ENCODE measurements at places on chromosomes 11 and 22.

DNA sequence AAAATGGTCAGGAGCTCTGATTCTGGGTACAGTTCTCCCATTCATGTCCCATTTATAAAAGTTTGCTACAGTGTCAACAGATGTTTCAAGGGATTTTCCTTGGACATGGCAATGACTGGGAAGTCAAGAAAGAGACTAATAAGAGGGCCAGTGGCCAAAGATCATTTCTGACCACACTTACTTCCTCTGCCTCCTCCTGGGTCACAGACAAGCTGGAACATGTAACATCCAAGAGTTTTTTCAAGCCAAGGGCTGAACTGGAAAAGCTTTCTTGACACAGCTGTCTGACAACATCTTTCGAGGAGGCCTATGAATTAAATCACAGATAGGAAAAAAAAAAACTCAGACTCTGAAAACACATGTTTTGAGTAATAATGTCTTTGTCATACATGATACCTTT is 8.7 kb downstream of the COMMD9 start:
- no peak for DNase-seq

- no peak for DNase-seq
These were observed 2.4 kb downstream of the LARGE1 start for GRCh38 chr22:33917744-33918406.

GRCh38 chr11:2366733-2367132 is 10.4 kb upstream of the CD81 start:
- DNase-seq: no peak

GRCh38 chr11:31932879-31933278 is 121.8 kb upstream of the PAX6 start:
- DNase-seq: no peak

DNA sequence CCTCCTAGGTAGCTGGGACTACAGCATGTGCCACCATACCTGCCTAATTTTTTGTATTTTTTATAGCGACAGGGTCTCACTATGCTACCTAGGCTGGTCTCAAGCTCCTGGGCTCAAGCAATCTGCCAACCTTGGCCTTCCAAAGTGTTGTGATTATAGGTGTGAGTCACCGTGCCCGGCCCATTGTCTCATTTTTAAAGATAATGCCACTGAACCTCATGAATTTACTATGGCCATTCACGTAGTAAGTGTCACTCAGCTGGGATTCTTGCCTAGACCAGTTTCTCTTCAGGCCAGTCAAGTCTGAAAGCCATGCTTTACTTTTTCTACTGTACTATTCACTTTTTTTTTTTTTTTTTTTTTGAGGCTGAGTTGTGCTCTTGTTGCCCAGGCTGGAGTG is 22.4 kb downstream of the DEPDC5 start:
- no peak for DNase-seq

- DNase-seq: no peak
These were observed 132.1 kb upstream of the BLID start for GRCh38 chr11:122248131-122248530.

GRCh38 chr11:2748814-2749554 is 49.2 kb upstream of the KCNQ1OT1 start:
- DNase-seq: no peak

DNA sequence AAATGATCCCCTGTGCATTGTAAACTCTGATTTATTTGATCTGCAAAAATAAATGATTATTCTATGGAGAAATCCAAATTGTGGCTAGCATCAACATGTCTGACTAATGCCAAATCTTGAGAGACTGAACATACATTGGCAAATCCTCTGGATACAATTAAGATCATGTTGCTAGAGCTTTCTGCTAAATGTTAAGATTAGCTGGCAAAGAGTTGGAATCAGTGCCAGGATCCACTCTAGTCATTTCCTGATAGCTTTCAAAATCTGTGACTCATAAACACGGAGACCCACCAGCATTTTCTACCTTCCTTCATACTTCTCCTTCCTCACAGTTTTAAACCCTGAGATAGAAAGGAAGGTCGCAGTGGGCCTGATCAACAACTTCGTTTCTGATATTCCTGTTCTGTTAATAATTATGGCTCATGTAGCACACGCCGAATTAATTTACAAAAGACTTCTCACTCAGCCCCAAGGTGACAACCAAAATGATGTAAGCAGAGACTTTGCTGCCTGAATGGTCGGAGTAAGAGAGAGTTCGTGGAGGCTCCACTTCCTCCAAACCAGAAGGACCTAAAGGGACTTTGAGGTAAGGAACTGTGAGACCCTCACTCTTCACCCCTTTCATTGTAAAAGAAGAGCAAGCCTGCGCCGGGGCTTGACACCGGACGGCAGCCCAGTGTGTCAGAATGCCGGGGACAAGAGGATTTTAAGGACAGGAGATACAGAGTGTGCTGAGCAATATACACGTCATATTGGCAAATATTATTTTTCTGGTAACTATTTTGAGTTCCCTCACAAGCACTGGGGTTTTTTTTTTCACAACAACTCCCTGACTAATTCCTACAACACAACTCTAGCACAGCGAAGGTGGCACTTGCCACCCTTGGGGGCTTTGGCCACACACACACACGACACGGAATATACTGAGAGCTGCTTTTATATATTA is 42.0 kb downstream of the SERPINH1 start:
- no peak for DNase-seq

- no peak for DNase-seq
These were observed 77.1 kb upstream of the EIF3D start for GRCh38 chr22:36606114-36606513.

DNA sequence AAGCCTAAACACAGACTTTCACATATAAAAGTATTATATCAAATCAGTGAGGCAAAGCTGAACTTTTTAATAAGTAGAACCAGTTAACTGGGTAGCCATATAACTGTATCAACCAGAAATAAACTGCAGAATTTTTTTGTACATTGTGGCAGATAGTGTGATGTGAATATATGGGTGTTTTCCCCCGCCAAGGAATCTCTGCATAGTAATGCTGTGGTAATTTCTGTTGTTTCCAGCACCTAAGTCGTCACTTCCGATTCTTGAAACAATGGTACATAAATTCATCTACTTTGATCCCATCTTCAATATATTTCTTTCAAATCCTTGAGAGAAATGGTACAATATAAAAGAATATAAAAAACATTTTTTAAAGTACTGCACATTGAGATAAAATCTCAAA is 39.6 kb downstream of the NARS2 start:
- DNase-seq: no peak

DNA sequence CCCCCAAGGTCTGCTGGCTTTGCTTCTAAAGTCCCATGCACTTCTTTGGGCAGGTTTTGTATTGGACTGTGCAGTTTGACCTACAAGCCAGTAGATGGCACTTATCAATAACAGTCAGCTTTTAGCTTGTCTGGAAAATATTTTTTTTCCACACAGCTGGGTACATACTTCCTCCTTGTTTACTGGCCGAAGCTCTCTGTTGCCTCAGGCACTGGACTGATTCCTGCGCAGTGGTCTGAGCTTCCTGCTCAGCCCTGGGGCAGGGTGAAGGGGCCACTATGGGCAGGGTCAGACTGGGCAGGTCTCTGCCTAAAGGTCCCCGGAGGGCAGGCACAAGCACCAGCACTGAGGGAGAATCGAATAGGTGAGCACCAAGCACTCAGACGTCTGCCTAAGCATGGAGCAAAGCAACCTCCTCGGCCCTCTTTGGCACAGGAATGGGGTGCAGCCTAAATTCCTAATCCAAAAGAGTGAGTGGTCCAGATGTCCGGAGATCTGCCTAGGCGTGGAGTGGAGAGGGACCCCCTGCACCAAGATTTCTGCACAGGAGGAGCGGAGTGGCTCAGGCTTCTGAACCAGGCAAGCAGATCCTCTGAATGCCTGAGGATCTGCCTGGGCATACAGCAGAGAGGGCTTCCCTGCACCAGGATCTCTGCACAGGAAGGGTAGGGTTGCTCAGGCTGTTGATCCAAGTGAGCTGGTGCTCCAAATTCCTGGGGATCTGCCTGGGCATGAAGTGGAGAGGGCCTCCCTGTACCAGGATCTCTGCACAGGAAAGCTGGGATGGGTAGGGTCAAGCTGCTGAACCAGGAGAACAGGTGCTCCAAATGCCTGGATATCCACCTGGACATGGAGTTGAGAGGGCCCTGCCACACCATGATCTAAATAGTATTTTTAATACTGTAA is 105.9 kb upstream of the C11orf58 start:
- DNase-seq: no peak

DNA sequence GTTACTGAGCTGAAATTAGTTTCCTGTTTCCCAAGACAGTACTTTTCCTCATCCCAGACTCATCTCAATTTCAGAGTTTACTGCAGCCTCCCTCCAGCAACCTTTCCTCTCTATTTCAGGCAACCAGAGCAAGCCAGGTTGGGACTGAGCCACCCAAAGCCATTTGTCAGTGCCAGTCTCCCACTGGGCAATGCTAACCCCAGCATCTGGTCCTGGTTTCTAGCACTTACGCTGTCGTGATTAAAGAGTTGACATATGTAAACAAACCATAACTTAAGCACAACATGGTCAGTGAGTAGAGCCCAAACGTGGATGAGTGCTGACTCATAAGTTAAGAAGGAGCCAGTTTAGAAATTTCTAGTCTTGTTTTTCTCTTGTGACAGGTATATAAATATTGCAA is 119.6 kb upstream of the BLID start:
- no peak for DNase-seq

- DNase-seq: no peak
These were observed 2.1 kb upstream of the LMO1 start for GRCh38 chr11:8265681-8266241.

GRCh38 chr11:124753624-124754023 is 1.6 kb upstream of the VSIG2 start:
- no peak for DNase-seq

DNA sequence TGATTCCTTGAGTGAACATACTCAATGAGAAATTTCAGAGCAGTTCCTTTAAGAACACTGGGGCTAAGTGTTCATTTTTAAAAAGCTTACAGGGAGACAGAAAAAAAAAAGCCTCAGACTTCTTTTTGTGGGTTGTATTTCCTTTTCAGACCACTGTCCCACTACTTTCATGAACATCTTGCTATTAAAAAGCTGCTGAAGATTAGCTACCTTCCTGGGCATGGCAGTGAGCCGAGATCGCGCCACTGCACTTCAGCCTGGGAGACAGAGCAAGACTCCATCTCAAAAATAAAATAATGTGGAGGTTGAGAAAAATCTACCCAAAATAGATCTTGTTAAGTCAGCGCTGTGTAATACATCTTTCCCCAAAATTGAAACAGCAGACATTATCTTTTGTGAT is 10.8 kb downstream of the TRAF6 start:
- DNase-seq: no peak

DNA sequence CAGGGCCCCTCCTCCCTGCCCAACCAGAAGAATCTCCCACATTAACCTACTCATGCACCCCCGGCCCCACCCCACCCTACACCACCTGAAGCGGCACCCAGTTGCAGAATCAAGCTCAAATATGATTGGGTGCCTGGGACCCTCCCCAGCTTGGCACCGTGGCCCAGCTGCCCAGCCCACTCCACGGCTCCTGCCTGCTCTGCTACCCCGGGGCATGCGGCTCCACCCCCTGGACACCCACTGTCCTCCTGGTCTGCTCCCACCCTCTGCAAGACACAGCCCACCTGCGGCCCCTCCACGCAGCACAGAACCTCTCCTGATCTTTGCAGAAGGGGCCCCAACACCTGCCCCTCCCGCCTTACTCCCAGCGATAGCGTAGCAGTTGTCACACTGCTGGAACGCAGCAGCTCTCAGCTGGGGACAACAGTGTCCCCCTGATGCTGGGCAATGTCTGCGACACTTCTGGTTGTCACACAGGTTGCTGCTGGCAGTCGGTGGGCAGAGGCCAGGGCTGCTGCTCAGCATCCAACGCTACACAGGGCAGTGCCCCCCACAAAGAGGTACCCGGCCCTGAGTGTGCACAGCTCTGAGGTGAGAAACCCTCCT is 32.0 kb upstream of the TESMIN start:
- DNase-seq: no peak

DNA sequence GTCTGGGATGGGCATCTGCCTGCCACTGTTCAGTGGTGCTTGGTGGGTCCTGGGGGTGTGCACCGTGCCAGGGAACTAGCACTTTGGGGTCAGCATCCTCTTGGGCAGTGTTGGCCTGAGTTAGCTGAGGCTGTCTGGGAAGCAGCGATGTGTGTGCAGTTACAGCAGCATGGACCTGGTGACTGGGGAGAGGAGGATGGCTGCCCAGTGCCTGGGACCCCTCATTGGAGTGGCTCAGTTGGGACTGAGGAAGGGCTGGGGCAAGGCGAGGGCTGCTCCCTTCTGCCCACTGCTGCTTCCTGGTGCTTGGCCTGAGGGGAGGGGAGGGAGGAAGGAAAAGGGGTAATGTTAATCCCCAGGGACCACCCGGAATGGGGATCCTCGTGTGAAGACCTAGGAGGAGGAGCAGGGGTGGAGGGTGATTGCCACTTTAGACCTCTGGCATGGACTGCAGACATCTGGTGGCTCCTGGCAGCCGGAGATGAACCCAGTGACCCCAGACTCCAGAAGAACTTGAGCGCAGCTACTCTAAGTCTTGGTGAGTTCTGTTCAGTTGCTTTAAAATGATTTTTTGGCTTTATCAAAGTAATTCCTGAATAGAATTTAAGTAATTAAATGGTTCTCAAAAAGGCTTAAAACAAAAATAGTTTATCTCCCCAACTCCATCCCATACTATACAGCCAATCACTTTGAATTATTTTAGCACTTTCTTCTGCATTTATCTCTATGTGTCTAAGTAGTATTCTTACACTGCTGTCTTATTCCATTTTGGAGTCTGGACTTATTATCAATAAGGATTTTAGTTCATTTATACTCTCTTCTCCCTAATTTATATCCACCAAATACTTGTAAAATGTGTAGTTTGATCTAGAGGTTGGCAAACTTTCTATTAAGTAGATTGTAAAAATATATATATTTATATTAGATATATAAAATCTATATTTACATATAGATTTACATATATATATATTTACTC is 15.4 kb upstream of the TMEM191C start:
- DNase-seq: no peak

All from stimulated activated CD4-positive, alpha-beta T cell treated with anti-CD3 and anti-CD28 coated beads, Interleukin-12 subunit alpha, Interleukin-12 subunit beta, amount 100 ng/mL, for 4 hours (primary cell).